ENCODE measurements at places on chromosomes 6 and 20.

GRCh38 chr6:150048099-150048498, 20.8 kb downstream of the ULBP3 start:
- DNase-seq, result no peak

GRCh38 chr6:39451831-39452230, 129.3 kb upstream of the KCNK16 start:
- DNase-seq, result no peak

GRCh38 chr20:63433351-63433750, 39.1 kb downstream of the KCNQ2 start:
- DNase-seq, result no peak

DNA sequence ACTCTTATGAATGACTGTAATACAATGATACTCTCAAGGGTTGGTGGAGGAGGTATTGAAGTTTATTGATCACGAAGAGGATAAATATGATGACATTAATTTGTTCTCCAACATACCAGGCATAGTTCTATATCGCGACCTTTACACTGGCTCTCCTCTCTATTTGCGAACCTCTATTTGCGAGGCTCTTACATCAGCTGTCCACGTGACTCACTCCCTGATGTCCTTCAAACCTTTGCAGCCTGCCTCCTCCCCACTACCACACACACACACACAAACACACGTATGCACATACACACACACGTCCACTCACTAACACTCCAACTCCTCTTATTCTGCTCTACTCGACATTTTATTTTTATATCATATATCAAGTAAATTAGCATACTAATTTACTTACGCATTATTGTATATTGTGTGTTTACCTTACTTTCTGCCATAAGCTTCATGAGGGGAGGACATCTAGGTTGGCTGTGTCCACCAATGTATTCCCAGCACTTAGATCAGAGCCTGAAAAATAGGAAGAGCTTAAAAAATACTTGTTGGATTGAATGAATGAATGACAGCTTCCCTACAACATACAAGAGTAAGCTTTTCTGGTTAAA, 53.3 kb upstream of the TNFRSF21 start:
- DNase-seq, result no peak

DNA sequence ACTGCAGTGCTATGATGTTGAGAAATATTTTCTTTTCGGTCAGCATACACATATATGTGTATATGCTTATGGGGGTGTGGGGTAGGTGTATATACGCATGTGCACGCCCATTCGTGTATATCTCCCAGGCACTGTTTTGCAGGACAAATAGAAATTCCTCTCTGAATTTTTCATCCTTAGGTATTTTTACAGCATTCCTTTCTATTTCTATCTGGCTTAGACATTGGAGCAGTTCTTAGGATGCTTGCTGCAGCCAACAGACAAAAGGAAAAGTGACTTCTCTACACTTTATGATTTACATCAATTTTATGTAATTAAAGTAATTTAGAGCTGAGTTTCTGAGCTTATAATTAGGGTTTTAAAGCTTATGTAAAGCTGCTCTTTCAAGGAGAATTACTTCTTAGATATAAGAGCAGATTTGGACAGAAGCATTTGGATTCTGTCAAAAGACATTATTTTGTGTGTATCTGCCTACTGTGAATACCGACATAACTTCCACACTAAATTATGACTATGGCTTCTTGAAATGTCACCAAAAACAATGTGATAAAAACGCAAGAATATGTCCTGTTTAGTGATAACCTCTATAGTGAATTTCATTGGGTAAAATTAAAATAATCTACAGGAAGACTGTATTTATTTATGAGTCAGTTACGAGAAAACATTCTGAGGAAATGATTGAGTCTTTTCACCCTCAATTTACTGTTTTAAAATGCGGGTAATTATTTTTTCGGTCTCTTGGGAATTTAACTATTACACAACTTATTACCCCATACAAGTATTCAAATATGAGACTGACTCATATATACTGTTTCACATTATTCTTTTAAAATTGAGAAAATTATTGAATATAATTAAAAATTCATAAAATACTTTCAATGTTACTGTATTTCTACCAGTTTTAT, 21.3 kb upstream of the CEP43 start:
- DNase-seq, result no peak

GRCh38 chr20:24317224-24317623, 152.2 kb upstream of the SYNDIG1 start:
- no peak for DNase-seq

GRCh38 chr6:34378470-34378869, 14.0 kb downstream of the NUDT3 start:
- DNase-seq, result no peak

DNA sequence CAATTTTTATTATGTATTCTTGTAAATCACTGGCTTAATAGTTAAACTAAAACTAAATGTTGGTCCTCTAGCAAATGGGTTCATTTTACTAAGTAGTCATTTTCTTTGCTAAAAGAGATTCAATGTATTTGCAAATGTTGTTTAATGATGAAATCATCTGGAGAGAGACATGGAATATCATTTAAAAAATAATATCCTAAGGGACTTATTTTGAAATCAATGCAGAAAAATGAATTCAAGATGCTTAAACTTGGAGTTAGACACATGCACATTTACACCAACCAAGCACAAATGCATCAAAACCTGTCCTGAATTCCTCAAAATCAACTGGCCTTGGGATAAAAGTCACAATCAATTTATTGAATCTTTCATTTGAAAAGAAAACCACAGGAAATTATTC, 165.0 kb upstream of the RNF217 start:
- DNase-seq, result no peak

DNA sequence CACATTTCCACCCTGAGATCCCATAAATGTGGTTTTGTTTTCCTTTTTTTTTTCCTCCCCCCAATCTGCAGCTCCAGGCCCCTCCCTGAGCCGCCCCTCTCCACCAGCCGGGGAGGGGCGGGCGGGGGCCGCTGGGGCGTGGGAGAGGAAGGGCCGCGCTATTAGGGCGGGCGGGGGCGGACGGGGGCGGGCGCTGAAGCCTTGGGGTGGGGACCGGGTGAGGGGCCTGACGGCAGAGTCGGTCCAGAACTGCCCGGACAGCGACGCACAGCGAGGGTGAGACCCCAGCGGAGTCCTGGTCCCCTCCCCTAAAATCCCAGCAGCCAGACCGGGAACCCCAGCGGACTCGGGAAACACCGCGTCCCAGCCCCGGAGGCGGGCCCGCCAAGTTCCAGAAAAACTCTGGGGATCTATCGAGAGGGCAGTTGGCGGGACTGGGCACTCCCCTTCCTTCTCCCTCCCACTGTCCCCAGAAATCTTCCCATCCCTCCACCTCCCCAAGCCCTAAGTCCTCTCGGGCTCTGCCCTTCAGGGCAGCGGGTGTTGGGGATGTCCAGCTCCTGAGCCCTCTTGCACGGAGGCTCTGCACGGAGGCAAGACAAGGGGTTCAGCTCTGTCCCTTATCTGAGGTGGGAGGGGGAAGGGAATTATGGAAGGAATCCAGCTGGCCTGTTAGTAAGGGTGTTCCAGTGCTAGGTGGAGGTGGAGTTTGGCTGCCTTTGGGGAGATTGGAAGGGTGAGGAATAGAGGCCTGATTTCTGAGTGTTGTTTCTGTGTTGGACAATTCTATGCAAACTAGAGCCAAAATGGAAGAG, at the start of gene PRICKLE4:
Gene PRICKLE4 (plus strand): TSS at position 232 of the 815 bp plus-strand sequence. CDS start 2,692 bp downstream, outside the sequence.
- no peak for DNase-seq

- DNase-seq, result no peak
Measured at GRCh38 chr6:156801712-156802111, 24.5 kb downstream of the ARID1B start.

DNA sequence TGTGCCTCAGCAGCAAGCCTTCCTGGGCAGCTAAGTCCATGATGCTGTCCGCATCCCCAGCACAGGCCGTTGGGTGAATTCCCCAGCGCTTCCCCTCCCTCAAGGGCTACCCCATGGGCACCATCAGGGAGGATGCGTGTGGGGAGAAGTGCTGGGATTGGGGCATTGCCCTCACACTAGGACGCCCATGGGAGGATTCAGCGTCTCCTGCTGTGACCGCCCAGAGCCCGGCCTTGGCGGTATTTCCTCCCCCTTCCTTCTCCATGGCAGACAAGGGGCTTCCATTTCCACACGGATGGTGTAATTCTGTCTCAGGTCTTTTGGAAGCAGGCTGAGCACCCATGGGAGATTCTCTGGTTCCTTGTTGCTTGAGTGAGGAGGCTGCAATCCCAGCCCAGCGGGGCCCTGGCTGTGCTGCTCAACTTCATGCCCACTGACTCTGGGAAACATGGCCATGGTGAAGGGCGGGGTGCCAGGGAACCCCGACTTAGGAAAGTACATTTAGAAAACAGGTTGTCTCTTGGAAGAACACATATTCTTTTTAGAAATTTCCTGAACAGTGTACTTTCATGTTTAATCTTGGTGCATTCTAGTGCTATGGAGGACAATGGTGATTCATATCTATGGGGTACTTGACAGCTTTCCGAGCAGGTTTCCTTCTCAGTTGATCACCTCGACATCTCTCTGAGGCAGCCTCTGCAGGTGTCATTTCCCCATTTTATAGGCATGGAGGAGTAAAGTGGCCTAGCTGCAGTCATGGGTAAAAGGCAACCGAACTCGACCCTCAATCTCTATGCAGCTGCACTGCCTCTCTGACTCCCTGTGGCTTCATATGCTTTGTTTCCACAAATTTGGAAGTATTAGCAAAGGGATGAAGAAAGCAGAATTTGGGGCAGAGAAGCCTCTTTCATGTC, 178.2 kb upstream of the CST7 start:
- no peak for DNase-seq

GRCh38 chr6:154380741-154381140, 24.1 kb upstream of the IPCEF1 start:
- DNase-seq, result no peak

DNA sequence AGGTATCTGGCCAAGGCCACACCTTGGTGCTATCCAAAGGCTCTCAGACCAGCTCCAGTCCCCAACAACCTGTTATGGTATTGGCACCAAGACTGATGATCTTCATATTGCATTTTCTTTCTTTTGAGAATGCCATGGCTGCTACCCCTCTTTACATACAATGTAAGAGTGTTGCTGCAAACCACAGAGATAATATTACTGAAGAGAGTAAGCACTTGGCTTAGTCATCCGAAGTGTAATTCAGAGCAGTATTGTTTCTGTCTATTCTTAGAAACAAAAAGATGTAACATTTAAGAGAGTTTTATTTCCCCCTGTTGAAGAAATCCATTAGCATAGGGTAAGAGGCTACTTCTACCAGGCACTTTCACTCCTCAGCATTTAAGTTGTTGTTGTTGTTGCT, 212.5 kb downstream of the C6orf118 start:
- DNase-seq, result no peak

GRCh38 chr6:125791151-125791819, 525 bp downstream of the NCOA7 start:
- DNase-seq, result no peak

DNA sequence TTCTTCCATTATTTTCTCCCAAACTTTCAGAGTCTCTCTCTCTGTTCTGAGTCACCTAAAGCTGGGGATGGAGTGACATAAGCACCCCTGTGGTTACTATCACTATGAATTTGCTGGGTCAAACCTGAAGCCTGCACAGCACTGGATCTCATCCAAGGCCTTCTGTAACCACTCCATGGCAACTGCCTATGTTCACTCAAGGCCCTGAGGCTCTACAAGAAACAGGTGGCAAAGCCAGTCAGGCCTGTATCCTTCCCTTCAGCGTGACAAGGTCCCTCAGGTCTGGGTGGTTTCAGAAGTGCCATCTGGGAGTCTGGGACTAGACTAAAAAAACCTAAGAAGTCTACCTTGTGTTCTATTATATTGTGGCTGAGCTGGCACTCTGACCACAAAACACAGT, 1278.8 kb upstream of the EYS start:
- no peak for DNase-seq

GRCh38 chr6:107390685-107391435, 68.5 kb downstream of the PDSS2 start:
- DNase-seq, result no peak

- no peak for DNase-seq
Measured at GRCh38 chr6:107636486-107636885, 146.6 kb downstream of the SOBP start.

DNA sequence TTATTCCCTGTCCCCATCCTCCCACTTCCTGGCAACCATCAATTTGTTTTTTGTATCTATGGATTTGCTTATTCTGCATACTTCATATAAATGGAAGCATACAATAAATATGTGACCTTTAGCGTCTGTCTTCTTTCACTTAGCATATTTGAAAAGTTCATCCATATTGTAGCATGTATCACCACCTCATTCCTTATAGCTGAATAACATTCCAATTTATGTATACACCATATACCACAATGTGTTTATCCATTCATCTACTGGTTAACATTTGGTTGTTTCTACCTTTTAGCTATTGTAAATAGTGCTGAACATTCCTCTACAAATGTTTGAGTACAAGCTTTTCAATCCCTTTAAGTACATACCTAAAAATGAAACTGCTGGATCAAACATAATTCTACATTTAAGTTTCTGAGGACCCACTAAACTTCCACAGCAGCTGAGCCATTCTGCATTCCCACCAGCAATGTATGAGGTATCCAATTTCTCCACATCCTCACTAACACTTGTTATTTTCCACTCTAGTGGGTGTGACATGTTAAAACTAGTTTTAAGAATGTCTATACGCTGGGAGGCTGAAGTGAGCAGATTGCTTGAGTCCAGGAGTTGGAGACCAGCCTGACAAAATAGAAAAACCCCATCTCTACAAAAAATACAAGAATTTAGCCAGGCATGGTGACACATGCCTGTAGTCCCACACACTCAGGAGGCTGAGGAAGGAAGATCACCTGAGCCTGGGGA, 32.9 kb downstream of the NUDT3 start:
- DNase-seq, result no peak

DNA sequence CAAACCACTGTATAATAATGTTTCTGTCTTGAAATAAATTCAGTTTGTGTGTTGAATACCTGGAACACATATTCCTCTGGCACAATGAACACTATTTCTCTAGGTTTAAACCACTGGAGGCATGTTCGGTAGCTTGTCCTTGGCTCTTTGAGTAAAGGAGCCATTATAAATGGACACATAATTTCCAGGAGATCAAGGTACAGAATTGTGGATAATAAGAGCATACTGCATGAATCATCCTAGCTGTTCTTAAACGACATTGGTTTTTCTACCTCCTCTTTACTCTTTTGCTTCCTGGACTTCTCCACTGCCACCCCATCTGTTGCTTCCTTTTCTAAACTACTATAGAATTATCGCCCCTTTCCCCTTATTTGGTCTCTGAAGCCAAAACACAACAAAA, 1.2 kb downstream of the CENPW start:
- no peak for DNase-seq

- DNase-seq, result no peak
Measured at GRCh38 chr20:15039088-15039752, 701.8 kb upstream of the FLRT3 start.

GRCh38 chr6:29680416-29680815, 536 bp downstream of the ZFP57 start:
- no peak for DNase-seq

DNA sequence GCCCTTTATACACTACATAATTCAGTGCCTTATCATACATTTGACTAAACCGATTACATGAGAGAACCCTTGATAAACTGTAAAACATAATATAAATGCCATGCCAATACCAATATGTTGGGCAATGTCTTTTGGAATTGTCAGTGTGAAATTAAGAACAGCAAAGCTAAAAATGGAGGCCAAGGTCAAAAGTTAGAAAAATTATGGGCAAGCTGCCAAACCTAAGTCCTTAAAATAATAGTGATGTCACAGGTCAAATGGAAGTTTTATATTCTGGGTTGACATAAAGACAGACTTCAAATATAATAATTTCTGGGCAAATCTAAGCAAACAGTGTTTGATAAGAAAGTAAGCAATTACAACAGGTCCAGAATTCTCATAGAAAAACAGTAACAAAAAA, 696.7 kb downstream of the RNF144B start:
- no peak for DNase-seq

- DNase-seq, result no peak
Measured at GRCh38 chr6:13573669-13574110, 711 bp upstream of the SIRT5 start.

Measured in LNCaP clone FGC (cell line).